ENCODE measurements at places on chromosomes 6 and 20.

- no peak overlapping the region for H3K27ac ChIP-seq
- no peaks in the 10 kb centered on the region for H3K36me3 ChIP-seq
- no peaks in the 10 kb centered on the region for H3K27me3 ChIP-seq
- H3K4me1 ChIP-seq = no peaks in the 10 kb centered on the region
Measured at GRCh38 chr6:36755435-36756348, 58.1 kb downstream of the RAB44 start.

- no peak overlapping the region for H3K4me3 ChIP-seq
- DNase-seq = no peak
- H3K4me1 ChIP-seq = no peaks in the 10 kb centered on the region
Measured at GRCh38 chr6:157541618-157542413, 160.8 kb downstream of the ZDHHC14 start.

DNA sequence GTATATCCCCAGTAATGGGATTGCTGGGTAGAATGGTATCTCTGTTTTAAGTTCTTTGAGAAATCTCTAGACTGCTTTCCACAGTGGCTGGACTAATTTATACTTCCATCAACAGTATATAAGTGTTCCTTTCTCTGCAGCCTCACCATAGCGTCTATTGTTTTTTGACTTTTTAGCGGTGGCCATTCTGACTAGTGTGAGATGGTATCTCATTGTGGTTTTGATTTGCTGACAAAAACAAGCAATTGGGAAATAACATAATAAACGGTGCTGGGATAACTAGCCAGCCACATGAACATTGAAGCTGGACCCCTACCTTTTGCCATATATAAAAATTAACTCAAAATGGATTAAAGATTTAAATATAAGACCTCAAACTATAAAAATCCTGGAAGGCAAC is 14.2 kb downstream of the OR2A4 start:
- no peaks in the 10 kb centered on the region for H3K27me3 ChIP-seq
- no peak overlapping the region for H3K27ac ChIP-seq
- no peak for DNase-seq
- no peaks in the 10 kb centered on the region for H3K4me1 ChIP-seq
- H3K4me3 ChIP-seq = no peak overlapping the region

GRCh38 chr6:39296745-39297640 is 17.2 kb downstream of the KCNK17 start:
- no peaks in the 10 kb centered on the region for H3K36me3 ChIP-seq
- no peaks in the 10 kb centered on the region for H3K4me1 ChIP-seq
- no peaks in the 10 kb centered on the region for H3K27me3 ChIP-seq
- H3K4me3 ChIP-seq = no peak overlapping the region
